SIG-M5 (cell line): ENCODE measurements at places on chromosomes 12 and 14.

GRCh38 chr14:34355584-34356263 lies 106.3 kb downstream of the SPTSSA start:
- no peak for DNase-seq

DNA sequence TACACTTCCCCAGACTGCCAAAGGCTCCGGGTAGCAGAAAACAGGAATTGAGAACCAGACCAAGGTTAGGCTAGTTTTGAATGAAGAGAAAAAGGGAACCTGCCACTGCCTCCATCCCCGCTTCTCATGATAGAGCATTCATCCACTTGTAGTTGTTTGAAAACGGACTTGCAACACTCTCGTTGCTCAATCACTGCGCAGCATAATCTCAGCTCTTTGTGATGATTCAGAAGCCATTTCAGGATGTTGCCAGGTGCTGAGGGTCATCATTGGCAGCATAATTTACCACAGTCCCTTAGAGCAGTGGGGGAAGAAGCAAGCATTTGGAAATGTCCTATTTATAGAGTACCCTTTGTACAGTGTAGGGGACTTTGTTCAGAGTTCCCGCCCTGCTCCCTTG lies 25.6 kb downstream of the KCNK13 start:
- DNase-seq = peak; percentile 96

DNA sequence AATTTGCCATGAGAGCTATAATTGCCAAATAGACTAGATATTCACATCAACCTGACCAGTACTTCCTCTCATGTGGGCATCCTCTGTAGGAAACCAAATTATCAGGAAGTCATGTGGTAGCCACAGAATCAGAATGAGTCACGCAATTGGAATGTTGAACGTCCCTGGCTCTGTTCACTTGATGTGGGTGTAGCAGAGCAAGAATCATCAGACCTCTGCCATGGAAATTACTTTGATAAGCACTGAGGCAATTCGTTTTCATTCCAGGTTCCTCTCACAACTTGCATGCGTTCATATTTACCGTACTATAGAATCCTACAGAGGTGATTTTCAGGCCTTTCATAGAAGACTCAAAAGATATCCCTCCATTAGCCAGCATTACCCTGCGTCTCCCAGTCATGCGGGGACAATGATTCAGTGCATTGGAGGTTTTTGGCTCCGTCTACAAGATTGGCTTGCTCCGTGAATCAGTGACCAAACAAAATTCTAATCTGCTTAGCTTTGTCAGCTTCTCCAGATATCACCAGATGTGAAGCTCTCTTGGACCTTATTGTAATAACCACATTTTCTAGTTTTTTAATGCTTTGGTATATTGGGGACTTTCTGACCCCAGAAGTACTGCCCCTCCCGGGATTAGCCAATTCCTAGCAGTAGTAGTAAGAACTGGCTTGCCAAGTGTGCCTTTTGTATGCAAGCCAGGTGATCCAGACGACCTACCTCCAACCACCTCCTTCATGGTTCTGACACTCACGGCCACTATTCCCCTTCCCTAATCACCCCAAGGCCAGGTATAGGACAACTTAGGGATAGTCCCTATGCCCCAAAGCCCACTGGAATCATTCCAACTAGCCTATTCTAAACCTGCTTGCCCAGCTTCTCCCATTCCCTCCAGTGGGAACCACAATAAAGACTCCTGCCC lies 133.4 kb downstream of the KICS2 start:
- peak; percentile 24 for DNase-seq

- DNase-seq = no peak
Observed at GRCh38 chr14:49881350-49882001, 11.4 kb upstream of the ARF6 start.

GRCh38 chr14:99855271-99855670 lies 62.1 kb downstream of the EML1 start:
- no peak for DNase-seq

DNA sequence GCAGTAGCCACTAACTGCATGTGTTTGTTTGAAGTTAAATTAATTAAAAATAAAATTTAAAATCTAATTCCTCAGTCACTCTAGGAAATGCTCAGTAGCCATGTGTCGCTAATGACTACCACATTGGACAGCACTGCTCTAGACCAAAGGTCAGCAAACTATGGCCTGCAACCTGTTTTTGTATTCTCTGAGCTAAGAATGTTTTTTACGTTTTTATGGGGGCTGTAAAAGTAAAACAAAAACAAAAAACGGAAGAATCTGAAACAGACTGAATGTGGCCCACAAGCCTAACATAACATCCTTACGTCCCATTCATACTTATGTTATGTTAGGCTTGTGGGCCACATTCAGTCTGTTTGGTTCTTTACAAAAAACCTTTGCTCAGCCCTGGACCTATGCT lies 57.8 kb downstream of the LIN52 start:
- DNase-seq = no peak

- no peak for DNase-seq
Observed at GRCh38 chr14:89833120-89833532, 121.4 kb downstream of the EFCAB11 start.

- no peak for DNase-seq
Observed at GRCh38 chr14:91186515-91187066, 57.9 kb downstream of the GPR68 start.

DNA sequence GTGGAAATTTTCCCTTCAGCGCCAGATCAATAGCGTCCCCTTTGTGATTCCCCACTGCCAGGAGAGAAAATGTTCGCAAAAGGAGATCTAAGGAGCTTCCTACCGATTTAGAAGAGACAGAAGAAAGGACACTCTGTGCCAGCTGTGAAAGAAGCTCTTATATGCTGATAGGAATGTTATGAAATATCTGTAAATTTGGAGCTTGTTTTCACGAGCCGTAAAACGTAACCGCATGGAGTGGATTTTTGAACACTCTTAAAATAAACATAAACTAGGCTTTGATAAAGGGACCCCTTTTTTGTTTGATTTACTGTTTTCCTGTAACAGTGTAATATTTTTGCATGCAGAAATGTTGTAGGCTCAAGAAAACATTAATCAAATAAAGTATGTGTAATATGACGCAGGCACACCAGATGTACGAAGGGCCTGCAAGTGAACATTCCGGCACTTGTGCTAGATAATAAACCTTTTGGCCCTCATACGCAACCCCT lies 346.8 kb downstream of the ETNK1 start:
- DNase-seq = no peak

GRCh38 chr12:105107171-105107493 lies 399 bp upstream of the WASHC4 start:
- DNase-seq = no peak

DNA sequence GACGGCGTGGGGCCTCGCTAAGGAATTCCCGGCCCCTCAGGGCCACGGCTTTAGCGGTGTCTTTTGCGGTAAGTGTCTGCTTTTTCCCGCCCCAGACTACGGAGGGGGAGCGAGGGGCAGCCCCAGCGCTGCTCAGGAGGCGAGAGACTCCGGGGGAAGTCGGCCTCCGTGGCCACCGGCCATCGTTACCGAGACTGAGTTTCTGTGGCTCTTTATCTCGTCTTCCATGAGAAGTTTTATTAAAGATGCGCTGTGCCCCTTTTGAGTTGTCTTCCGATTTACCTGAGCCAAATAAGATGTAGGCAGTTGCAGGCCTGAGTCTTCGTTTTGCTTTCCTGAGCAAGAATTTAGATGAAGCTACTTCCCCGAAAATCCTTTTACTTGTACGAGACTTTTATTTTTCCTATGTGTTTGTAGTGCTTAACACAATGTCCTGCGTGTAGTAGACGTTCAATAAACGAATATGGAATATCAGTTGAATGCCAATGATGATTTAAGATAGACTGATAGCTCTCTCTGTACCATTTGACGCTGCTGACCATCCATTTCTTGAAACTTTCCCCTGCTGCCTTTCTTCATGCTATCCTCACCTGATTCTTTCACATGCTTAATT lies 462 bp downstream of the SRP54 start:
- no peak for DNase-seq

DNA sequence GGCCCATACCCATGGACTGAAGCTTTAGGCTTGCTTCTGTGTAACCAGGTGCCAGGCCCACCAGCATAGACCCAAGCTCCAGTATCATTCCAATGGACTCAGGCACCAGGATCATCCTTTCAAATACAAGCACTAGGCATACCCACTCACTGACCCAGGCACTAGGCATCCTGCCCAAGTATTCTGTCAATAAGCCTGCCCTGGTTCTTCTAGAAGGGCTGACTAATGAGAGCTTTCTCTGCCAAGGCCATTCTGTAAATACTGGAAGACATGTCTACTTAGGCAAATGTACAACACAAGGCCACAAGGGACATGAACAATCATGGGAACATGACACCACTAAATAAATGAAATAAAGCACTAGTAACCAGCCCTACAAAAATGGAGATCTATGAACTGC lies 352.2 kb downstream of the FSCB start:
- DNase-seq = no peak

- no peak for DNase-seq
Observed at GRCh38 chr12:97109441-97109840, 202.4 kb downstream of the NEDD1 start.

DNA sequence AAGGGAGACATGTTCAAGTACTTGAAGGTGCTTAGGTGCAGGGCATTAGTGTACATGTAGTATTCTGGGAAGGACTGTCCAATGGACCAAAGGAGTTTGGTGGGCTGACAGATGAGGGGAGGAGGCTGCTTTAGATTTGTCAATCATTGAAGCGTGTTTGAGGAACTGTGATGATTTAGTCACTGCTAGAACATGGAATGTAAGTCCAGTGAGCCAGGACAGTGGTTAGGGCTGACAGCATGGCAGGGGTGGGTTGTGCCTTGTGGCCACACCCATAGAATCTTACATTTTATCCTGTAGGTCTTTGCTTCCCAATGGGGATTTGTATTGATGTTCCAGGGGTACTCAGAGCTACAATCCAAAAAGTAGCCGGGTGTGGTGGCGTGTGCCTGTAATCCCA lies 24.6 kb downstream of the DIP2B start:
- DNase-seq = no peak

GRCh38 chr12:81206429-81206828 lies 128.6 kb downstream of the ACSS3 start:
- DNase-seq = no peak

GRCh38 chr12:27964123-27964522 lies 8.4 kb downstream of the PTHLH start:
- no peak for DNase-seq

- DNase-seq = no peak
Observed at GRCh38 chr12:76560086-76560491, 518 bp upstream of the OSBPL8 start.

- DNase-seq = no peak
Observed at GRCh38 chr14:35341751-35342488, 49.7 kb downstream of the PSMA6 start.

DNA sequence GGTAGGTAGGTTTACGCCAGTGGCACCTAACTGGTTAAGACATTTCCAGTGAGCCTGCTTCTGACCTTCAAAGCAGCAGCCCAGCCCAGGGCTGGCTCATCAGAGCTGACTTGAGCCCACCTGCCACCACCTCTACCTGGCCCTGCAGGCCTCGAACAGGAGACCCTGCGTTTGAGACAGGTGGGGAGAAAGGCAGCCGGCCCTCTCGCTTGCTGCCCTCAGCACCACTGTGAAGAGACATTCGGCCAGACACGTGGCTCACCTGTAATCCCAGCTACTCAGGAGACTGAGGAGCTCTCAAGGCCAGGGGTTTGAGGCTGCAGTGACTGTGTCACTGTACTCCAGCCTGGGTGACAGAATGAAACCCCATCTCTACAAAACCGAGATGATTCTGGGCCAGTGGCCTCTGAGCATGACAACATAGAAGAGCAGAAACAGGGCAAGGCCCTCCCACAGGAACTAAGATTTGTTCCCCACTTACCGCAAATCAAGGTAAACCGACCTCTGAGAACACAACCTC lies 74.2 kb downstream of the TESC start:
- DNase-seq = no peak

- peak; percentile 40 for DNase-seq
Observed at GRCh38 chr12:121190523-121191031, 19.4 kb upstream of the P2RX4 start.

- DNase-seq = no peak
Observed at GRCh38 chr12:114852976-114853529, 169.1 kb upstream of the TBX3 start.

GRCh38 chr14:100703386-100704220 lies 23.1 kb upstream of the DLK1 start:
- no peak for DNase-seq

DNA sequence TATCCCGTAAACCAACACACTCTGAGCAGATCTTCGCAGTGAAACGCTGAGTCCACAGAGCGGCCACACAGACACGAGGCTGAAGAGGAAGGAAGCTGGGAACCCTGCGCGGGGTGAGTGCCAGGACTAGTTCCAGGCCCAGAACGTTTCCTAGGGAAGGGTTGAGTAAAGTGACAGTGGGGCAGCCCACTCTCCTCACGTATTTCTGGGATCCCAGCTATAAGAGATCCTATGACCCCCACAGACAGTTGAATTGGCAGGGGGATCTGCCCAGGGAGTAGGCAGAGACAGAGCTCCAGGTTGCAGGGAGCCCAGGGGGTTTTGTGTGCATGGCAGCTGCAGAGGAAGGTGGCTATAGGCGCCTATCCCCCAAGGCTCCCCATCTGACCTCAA lies 51.1 kb downstream of the GTF2A1 start:
- no peak for DNase-seq

DNA sequence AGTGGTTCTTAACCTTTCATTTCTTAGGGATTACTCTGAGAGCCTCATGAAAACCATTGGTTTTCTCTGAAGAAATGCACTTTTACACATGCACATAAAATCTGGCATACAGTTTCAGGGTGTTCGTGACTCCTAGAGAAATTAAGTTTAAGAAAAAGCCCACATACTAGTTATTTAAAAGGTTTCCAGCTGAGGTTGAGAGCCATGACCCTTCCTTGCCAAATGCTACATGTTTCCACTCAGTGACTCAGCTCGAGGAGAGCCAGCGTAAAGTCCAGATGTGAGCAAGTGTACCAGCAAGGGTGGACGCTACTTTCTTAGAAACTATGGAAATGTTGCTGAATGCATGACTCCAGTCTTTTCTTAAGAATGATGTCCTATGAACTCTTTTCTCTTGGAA lies 42.7 kb upstream of the FLRT2 start:
- no peak for DNase-seq
